Activated CD8-positive, alpha-beta T cell treated with anti-CD3 and anti-CD28 coated beads, Interleukin-2, amount 10 ng/mL, durations not matched to agents 7 days and 5 days (primary cell): ENCODE measurements at places on chromosomes 12 and 14.

DNA sequence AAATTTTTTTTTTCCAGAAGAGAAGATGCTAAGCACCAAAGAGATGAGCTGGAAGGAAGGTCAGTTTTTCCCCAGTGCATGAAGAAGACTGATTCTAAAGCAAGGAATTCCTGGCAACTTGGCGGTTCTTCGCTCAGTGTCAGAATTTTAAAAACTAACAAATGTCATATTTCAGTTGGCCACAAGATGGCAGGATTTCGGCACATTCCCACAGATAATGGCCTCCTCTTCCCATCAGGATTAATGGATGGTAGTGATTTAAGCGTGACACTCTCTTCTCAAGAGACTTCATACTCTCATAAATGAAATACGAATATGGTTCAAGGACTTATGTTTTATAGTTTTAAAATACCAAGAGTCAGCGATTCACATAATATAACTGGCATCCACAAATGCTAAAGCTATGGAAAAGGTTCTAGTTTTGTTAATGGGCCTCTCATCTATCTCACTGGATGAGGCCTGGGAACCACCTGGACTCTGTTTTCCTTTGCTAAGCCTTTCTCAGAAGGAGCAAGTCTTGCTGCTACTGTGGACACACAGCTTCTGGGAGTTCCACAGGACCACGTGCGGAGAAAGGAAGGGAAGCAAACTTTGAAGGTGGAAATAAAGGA is 46.1 kb upstream of the PTPRO start:
- no peak for DNase-seq

DNA sequence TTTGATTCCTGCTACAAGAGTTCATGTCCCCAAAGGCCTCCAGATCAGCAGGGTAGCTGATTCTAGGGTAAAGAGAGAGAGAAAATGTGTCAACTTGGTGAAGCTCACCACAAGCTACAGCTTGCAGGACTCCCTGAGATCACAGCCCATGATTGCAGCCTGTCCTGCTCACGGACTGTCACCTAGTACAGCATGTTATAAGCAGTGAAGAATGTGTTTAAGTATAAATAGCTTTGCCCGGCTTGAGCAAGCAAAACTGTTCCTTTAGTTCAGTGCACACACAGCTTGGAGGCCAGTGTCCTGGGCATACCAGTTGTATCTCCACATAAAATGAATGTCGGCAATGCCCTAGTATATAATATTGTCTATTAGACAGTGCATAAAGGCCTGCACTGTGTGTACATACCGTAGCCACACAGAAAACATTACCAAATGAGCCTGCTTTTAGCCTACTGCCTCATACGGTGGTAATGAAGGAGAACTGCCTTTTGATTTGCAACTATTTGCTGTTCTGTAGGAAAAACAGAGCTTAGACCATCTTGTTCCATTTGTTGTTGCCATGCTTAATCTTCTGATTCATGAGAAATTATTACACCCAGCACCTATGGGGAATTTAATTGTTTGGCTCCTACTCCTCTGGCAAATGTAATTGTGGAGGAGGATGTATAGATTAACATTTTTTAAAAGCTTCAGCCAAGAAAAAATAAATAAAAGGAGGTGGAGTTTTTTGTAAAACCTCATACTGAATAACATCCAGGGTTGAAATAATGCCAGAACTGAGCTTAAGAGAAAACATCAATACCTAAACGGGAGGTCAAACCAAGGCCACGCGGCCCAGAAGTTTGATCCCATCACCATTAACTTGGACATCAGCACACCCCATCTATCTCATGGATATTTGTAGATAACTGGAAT is 108.1 kb upstream of the G2E3 start:
- DNase-seq, result no peak

DNA sequence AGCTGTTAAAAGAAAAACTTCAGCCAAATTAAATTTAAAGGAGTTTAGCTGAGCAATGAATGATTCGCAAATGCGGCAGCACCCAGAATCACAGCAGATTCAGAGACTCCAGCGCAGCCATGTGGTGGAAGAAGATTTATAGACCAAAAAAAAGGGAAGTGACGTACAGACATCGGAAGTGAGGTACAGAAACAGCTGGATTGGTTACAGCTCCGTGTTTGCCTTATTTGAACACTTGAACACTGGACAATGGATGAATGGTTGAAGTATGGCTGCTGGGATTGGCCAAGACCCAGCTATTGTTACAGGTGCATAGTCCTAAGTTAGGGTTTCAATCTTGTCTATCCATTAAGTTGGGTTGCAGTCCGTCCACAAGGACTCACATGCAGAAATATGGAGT is 42.6 kb downstream of the GALNT8 start:
- no peak for DNase-seq

DNA sequence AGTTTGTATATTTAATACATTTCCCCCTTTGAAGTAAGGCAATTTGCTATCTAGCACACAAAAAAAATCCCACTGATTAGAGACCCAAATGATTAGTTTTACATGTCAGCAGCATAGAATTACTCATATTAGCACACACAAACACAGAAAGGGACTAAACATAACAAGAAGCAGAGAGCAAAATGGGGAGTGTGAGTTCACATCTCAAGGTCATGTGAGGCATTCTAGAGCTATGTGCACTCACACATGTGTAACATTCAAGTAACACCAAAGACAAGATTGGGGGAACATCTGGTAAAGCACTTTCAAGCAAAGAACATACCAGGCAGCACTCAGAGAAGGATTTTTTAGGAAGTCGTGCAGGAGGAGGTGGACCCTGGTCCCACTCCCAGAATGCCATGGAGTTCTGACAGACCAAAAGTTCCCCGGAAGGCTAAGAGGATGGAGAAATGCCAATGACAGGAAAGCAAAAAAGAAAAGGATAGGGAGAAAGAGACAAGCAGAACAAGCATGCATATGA is 105.8 kb upstream of the SINHCAF start:
- DNase-seq, result no peak

DNA sequence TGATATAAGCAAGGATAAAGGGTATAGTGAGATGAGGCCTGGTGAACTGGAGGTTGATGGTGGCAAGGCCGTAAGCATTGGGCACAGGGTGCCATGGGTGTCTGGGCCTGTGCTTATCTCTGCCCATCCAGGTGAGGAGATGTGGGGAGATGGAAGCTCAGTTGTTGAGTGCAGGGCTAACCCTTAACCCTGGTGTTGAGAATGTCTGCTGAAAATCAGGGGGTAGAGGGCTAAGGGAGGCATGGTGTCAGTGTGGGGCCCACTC is 86.1 kb downstream of the SYNE2 start:
- no peak for DNase-seq

GRCh38 chr14:99476864-99477263 is 3.8 kb downstream of the SETD3 start:
- no peak for DNase-seq

GRCh38 chr14:94545131-94545841 is 16.0 kb upstream of the SERPINA4 start:
- no peak for DNase-seq

DNA sequence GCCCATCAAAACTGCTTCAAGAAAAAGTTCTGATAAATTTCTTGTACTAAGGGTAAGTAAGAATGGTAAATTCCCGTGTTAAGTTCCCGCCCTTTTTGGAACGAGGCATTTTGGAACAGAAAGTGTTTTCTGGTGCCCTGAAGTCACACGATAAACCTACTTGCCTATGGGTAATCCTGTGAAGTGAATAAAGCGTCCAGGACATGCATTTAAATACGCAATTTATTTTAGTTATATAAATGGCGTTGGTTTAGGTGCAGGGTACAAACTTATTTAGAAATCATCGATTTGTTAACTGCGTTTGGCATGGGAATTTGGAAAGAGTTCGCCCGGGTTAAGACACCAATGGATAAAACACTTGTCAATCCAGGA is 715 bp upstream of the RAP1B start:
- DNase-seq, result peak; percentile 46

GRCh38 chr14:58280954-58281787 is 17.2 kb upstream of the ARID4A start:
- peak; percentile 33 for DNase-seq

DNA sequence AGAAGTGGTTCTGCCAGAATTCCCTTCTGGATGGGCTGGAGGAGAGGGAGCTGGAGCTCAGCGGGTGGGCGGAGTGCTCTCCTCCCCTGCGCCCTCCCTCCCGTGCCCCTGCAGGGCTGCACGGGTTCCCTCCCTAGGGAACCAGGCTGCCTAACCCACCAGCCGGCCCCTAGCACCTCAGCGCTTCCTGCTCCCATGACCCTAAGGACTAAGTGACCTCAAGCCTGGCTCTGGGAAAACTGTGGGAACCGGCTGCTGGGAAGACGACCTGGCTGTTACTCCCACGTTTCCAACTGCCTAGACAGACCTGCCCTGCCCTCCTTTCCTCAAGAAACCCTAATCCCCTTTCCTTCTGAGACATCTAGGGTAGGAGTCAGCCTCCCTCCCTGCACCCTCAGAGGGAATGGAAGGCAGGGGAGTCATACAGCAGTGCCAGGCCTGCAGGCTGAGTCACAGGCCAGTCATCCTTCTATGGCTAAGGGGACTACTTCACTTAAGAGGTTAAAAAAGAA is 31.5 kb downstream of the SLC6A12 start:
- no peak for DNase-seq

GRCh38 chr14:89293314-89293916 is 123.6 kb downstream of the FOXN3 start:
- DNase-seq, result no peak

DNA sequence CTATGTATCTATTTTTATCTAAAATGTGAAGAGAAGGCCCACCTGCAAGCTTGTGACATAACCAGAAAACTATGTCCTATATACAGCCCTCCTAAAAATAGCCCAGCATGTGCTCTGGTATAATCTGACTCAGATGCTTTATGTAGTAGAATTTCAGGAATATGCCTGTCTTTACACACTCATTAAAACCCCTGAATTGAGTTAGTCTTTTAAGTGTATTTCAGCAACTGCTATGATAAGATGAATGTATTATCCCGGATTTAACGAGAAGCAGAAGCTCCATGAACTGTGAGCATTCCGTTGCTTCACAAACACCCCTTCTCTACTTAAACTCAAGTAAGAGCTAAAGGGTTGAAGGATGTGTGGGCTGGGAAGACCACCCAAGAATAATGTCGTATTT is 89.9 kb upstream of the PRICKLE1 start:
- DNase-seq, result no peak

- DNase-seq, result no peak
Observed at GRCh38 chr12:48956279-48957140, 777 bp downstream of the ARF3 start.

GRCh38 chr14:52951681-52952554 is 1.1 kb upstream of the FERMT2 start:
- DNase-seq, result no peak

- DNase-seq, result no peak
Observed at GRCh38 chr12:44002607-44003006, 166.7 kb downstream of the TMEM117 start.

DNA sequence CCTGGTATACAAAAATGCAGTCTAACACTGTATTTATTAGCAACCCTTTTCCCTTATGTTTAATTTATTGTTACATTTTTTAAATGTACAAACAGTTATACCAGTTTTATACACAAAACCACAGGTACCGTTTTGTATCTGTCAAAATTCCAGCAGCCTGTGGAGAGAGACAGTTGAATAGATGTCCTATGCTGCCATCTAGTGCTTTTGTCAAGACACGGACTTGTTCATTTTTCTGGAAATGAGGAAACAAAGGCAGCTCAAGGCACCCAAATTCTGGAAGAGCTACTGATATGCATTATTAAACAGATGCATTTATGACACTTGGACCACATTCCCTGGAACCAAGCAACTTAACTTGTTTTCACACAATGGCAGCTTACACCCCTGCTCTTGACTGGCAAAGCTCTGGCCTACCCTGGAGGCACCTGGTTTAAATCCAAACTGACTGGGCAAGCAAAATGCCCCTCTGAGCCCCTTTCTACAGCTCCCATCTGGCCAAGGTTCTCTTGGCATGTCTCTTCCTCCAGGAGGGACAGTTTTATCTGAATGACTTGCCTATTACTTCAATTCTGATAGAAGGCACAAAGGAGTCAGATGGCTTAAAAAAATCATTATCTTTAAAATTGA is 286.9 kb upstream of the PRKD1 start:
- no peak for DNase-seq

- no peak for DNase-seq
Observed at GRCh38 chr12:90829044-90829443, 125.9 kb downstream of the CCER1 start.

DNA sequence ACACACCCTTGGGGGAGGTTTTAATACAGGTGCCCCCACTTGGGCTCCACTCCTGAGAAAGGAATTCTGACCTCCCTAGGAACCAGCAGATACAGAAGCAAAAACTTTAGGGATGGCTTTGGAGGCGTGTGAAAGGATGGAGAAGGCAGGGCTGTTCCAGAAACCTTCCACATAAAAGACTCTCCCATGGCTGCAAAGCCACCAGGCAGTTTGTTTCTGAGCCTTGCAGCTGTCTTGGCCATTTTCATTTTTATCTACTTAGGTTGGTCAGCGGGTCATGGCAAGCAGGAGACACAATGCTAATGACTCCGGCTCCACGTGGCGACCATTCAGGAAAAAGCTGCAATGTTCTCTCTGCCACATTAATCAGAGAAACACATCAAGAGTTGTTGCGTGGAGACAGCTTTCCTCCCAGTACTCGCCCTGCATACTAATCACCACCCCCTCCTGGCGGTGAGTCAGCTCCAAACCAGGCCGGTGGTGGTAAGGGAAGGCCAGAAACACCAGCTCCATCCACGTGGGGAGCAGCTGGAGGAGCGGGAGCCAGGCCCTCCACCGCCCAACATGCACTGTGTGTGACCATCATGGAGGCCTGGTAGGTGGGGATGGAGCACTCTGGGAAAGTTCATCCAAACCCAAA is 30.9 kb upstream of the IRF2BPL start:
- no peak for DNase-seq

- peak; percentile 38 for DNase-seq
Observed at GRCh38 chr12:2064071-2064507, 11.3 kb downstream of the CACNA1C start.

DNA sequence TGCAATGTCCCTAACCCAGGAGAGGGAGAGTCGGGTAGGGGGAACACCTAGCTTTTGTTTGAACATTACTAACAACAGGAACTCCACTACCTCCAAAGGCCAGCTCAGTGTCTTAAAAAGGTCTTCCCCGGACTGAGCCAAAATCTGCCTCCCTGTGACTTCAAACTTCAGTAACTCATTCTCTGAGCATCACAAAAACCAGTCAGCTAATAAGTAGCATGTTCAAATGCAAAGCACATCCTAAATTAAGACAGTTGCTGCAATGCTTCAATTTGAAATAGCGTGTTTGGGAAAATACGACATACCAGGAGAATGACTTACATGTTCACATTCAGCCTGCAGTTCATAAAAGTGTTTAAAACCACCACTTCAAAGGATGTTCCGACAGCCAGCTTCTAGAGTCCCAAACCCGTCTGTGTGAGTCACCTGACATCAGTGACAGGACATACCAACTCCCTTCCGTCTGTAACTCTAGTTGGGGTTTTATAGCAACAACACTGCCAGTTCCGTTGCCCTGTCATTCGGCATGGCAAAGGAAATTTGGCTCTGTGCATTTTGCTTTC is 13.0 kb downstream of the ZFP36L1 start:
- peak; percentile 77 for DNase-seq

DNA sequence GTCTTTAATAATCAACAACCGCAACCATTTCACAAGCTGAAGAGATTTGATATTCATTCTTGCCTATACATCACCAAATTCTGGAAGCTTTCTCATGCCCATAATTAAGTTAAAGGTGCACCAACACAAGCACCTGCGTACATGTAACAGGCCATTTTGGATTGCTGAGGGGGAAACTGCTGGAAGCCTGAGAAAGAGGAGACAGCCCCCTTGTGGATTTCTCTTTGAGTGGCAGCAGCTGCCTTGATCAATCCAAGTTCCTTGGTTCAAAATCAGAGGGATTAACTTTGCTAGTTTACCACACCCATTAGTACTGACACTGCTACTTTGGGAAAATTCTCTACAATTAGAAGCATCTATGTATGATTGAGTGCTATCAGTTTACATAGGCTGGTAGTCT is 321.1 kb downstream of the NOVA1 start:
- DNase-seq, result no peak
